ENCODE measurements at places on chromosomes 16 and 17.

DNA sequence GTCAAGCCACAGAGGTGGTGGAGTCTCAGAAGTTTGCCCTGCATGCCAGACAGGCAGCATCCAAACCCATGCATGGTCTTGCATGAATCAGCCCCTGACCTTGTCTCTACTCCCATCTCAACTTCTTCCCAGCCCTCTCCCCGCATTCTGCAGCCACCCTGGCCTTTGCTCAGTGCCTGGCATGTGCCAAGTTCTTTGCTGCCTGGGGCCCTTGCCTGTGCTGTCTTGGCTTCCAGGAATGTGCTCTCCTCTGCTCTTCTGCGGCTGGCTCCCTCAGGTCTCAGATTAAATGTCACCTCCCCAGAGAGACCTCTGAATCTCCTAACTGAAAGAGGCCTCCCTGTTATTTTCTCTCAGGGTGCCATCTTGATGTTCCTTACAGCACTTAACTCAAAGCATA lies 17.6 kb downstream of the DRC3 start:
- no peak for DNase-seq

GRCh38 chr16:51924744-51925143 lies 622.2 kb downstream of the TOX3 start:
- DNase-seq, result no peak

DNA sequence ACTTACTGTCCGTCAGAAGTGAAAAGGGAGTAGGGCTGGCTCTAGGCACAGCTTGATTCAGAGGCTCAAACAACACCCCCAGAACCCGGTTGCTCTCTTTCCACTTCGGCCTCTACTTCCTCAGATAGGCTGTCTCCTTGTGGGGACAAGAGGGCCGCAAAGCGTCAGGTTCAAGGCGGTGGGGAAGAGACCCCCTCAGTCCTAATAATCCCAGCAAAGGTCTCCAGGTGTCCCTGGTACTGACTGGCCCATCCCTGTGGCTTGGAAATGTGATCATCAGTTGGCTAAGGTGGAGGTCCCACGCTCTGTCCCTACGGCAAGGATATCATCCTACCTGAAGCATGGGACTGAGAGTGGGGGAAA lies 26.0 kb downstream of the NGFR start:
- no peak for DNase-seq

GRCh38 chr17:48546137-48546923 lies 1.4 kb upstream of the HOXB2 start:
- DNase-seq, result no peak

DNA sequence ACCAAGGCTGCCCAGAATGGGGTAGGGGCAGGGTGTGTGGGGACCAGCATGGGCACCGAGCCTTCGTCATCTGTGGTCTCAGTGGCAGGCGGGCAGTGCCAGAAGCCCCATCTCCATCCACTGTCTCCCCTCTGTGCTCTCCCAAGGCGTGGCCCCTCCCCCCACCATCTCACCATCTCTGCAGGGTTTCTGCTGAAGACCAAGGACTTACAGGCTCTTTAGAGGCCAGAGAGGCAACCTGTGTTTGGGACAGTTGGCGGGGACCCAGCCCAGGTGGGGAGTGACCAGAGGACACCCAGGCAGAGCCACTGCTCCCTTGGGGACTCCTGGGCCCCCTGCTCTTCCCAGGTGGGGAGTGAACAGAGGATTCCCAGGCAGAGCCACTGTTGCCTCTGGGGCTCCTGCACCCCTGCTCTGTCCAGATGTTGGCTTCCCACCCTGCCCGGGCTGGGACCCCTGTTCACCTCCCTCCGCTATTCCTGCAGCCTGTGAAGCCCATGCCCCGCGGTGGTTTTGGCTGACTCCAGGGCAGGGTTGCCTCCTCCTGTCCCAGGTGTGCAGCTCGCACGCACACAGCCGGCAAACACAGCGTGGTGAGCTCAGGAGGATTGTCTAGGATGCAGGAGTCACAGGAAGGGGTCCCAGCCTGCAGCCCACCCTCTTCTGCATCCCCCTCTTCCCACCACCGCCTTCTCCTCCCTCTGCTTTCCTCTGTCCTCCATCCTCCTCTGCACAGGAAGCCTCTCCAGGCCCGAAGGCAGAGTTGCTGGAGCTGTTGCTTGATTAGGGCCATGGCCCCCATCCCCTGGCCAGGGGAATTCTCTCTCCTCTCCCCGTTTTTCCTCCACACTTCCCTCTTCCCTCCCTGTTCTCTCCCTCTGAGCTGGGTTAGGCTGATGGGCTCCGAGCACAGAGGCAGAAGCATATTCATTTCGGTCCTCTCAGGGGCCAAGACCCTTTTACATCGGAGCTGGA lies 45.0 kb downstream of the SLC7A5 start:
- DNase-seq, result no peak

DNA sequence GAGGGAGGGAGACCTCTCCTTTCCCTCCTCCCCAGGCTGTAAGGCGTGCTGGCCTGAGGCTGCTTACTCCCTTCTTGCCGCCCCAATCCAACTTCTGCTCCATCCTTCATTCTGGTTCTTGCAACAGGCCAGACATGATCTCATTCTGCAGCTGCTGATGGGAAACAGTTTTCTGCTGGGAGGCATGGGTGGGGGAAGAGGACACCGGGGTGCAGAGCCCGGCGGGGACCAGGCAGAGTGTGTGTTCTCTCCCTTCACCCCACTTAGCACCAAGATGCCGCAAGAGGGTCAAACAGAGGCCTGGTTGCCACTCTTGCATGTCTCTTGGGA lies 1.4 kb downstream of the SARM1 start:
- no peak for DNase-seq

GRCh38 chr17:72580321-72581127 lies 459.7 kb downstream of the SOX9 start:
- DNase-seq, result peak; percentile 71

- no peak for DNase-seq
Measured at GRCh38 chr17:41976142-41976768, 9.7 kb downstream of the CNP start.

DNA sequence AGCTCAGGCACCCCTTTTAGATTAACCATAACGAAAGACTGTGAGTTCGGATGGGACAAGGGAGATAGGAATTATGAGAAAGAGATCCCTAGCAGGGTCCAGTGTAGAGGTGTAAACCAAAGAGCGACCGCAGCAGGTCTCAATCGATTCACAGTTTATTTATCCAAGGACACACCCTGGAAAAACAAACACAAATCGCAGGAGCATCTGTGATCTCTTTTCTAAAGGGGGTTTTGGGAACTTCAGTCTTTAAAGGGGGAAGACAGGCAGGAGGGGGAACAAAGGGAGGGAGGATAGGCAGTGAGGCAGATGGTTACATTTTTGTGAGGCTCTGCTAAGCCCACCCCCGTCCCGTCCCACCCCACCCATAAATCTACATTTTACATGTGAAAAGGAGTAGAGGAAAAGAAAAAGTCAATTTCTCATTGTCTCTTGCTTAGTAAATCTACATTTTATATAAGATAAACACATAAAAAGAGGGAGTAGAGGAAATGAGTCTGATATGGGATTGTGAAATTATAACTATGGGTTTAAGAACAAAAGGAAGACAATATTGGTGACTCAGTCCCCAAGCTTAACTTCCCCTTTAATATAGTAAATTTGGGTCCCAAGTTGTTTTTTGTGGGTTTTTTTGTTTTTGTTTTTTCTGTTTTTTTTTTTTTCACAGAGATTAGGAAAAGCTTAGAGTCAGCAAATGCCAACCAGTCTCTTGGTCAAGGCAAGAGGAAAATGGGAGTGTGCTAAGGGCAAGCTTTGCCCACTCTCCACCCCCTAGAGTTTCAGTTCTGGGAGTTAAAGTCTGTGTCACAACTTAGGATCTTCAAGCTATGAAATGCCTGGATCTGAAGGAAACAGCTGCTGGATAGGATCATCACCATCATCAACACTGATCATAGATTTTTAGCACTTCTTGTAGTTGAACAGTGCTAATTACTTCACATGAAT lies 160.9 kb upstream of the CDH5 start:
- DNase-seq, result peak; percentile 93

DNA sequence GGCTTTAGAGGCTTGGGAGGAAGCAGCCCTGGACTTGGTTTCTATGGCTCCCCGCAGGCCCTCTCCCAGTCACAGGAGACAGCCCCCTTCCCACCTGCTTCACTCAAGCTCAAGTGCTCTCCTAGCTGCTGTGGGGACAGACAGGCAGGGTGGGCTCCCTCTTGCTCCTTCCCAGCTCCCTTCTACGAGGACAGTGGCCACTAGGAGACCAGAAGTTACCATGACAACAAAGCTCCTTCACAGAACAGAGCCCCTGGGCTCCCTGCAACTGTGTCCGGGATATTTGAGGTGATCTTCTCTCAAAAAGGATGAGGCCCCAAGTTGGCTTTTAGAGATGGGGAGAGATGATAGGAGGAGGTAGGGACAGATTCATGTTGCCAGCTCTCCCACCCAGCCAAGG lies 116.3 kb downstream of the AMFR start:
- no peak for DNase-seq

GRCh38 chr16:27983244-27983643 lies 80.3 kb downstream of the GSG1L start:
- DNase-seq, result no peak

GRCh38 chr17:69348429-69348828 lies 21.5 kb upstream of the ABCA5 start:
- DNase-seq, result no peak

DNA sequence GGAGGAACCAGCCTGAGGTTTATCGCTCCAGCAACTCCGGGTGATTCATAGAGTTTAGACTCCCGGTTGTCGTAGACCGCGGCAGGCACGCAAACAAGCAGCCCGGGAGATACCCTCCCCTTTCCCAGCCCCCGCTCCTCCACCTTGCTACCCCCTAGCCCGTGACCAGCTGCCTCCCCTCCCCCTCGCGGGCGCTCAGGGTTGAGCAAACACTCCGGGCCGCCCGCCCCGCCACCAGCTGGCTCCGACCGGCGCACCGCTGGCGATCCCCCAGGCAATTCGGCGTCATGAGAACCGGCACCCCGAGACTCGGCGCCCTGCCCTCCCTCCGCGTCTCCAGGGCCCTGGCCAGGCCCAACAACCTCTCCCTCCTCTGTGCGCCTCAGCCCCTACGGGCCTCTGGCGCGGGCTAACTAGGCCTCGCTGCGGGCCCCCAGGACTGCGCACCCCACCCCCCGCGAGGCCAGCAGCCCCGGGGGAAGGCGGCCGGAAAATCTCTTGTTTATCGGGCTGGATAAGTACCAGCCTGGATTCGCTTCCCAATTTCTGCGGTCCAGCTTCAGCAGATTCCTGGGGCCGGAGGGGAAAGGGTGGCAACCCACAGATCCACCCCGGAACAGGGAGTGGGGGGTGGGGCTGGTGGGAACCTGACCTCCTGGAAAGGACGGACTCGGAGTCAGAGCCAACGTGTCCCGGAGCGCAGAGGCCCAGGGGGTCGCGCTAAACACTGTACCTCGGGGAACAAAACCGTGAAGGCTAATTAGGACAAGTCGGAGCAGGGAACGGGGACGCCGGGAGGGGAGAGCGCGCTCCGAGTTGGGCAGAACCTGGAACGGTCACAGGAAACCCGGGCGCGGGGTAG lies 951 bp upstream of the GPRC5C start:
- DNase-seq, result peak; percentile 69

GRCh38 chr17:9368631-9369030 lies 207.0 kb downstream of the STX8 start:
- no peak for DNase-seq

DNA sequence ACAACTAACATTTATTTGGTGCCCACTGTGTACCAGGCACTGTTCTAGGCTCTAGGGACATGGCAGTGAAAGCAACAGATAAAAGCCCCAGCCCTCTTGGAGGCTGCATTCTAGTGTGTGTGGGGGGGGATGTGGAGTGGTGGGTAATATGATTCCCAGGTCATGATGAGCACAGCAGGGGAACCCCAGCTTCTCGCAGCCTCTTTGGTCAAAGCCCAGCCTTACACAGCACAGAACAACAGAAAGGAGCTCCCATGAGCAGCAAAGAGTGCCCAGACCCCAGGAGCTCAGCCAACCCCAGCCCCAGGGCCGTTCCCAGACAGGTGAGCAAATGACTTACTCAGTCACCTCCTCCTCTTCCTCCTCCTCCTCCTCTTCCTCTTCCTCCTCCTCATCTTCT lies 21.9 kb downstream of the CNGB1 start:
- no peak for DNase-seq

DNA sequence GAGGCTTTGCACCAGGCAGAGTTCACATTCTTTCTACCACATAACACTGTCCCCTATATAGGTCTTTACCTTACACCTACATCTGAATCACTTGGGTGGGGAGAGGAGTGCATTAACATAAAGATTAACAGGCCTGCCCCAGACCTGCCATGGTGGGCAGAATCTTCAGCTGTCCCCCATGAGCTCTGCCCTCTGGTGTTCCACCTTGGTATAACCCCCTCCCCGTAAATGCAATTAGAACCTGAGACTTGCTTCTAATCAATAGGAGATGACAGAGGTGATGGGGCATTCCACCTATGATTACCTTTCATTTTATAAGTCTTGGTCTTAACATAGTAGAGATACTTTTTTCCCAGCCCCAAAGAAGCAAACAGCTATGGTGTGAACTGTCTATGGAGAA lies 20.4 kb upstream of the GRIN2A start:
- no peak for DNase-seq

- no peak for DNase-seq
Measured at GRCh38 chr16:85227084-85227945, 115.0 kb upstream of the CIBAR2 start.

- no peak for DNase-seq
Measured at GRCh38 chr17:39365242-39365641, 36.2 kb downstream of the FBXL20 start.

GRCh38 chr17:45031231-45032173 lies 19.9 kb downstream of the DCAKD start:
- DNase-seq, result no peak

- no peak for DNase-seq
Measured at GRCh38 chr17:75516619-75517296, 430 bp downstream of the TSEN54 start.

DNA sequence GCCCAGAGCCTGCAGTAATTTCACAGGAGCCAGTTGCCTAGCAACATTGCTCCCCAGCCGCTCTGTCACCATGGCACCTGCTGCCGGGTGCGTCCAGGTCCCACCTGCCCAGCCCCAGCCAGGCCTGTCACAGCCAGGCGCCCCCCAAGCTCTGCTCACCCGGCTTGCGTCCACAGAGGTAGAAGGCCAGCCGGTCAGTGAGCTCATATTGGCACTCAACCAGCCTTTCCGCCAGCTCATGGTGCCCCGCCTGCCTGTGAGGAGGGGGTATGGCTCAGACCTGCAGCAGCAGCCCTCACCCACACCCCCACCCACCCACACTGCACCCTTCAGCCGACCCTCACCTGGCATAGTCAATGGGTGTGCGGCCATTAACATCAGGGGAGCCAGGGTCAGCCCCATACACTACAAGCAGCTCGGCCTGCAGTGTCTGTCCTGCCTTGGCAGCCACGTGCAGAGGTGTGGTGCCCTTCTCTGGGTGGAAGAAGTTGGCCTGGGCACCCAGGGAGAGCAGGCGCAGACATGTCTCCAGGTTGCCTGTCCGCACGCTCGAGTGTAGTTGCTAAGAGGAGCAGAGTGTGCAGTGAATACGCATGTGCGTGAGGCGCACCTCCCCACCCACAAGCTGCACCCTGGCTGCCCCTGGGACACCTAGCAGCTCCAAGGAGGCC lies 7.7 kb downstream of the GIT1 start:
- peak; percentile 29 for DNase-seq

DNA sequence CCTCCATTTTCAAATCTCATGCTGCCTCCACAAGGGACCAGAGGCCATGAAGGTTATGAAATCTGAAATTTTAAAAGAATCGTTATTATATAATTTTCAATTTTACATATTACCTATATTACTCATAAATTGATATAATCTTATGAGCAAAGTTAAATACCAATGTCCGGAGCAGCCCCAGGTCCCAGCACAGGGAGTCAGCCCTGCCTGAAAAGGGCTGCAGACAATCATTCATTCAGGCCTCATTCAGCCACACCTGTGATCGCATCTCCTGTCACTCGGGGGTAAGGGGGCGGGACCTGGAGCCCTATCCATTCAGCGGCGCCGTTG lies 172.5 kb downstream of the AHSP start:
- no peak for DNase-seq

Data from NCI-H748 treated with DMSO at 0.1 percent for 48 hours (cell line).